Mesenteric fat pad (tissue), 1 donor: ENCODE measurements at places on chromosomes 4 and X. TPM values are rescaled to one million over a fixed set of nuclear protein-coding genes. Genes with fewer than 3 reads are reported as not detected.

Gene SSX1
- total RNA-seq: not detected

Gene ADH6
- total RNA-seq: not detected

Gene HSFX4
- total RNA-seq: not detected

Gene ATOH1
- total RNA-seq: not detected

Gene PDCL2
- not detected for total RNA-seq

Gene FAM9B
- total RNA-seq: not detected

Gene MUC7
- total RNA-seq: not detected

Gene TMPRSS11D
- not detected for total RNA-seq

Gene SRPK3
- 0.74 TPM for total RNA-seq

Gene SOD3
- 128 TPM for total RNA-seq

Gene MAGEC1
- total RNA-seq: not detected

Gene ADAMTS3
- 2.1 TPM for total RNA-seq

GRCh38 chr4:8675383-8675782 is 82.8 kb downstream of the CPZ start:
- DNase-seq: no peak

DNA sequence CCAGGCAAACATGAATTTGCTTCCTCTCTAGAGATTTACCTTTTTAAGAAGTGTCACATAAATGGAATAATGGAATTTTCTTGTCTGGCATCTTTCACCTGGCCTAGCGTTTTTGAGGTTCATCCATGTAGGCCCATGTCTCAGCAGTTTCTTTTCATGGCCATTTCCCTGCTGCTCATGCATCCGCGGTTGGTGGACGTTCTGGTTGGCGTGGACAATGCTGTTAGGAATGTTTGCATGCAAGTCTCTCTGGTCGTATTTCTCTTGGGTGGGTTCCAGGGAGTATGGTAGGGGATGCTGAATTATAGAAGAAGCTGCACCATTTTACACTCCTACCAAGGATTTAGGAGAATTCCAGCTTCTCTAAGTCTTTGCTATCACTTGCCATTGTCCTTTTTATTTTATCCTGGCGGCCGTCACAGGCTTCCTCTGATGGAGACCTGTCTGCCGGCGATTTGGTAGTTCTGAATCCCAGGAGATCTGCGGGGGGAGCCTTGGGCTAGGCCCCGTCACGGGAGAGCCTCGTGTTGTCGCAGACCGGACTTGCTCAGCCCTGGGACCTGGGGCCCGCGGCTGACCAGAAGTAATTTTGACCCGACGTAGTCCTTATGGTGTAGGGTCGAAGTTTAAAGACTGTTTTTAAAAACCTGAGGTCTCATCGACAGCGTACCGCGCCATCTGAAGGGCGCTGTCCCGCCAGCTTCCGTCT is 56.9 kb upstream of the TADA2B start:
- DNase-seq: no peak

- DNase-seq: no peak
These were observed 179.5 kb downstream of the GABRB1 start for GRCh38 chr4:47210828-47211227.

GRCh38 chr4:98536631-98537030 is 121.8 kb downstream of the TSPAN5 start:
- DNase-seq: no peak

- DNase-seq: no peak
These were observed 12.5 kb upstream of the HSFX4 start for GRCh38 chrX:149916745-149917392.

DNA sequence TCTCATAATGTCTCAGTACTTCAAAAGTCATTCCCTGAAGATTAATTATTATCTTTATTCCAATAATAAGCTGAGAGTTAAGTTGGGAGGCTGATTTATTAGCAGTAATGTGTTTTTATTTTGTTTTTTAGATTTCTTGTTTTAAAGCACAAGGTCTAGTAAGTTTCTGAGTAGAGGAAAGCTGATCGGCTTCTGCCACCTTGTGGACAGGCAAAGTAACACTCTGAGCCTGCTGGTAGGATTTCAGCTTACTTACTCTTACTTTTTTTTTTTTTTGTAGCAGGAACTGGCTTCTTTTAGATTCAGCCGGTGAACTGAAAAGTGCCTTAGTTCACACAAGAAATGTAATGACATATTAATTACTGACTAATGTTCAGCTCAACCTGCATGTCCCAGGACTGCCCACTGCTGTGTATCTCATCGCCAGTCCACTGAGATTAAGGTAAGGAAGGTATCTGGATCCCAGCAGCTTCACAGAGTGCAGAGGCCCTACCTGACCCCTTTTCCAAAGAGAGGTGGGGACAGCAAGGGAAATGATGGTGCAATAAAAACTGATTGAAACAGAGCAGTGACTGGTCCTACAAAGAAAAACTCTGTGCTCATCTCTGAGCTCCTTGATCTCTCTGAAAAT is 126.5 kb downstream of the ADGRA3 start:
- DNase-seq: no peak

DNA sequence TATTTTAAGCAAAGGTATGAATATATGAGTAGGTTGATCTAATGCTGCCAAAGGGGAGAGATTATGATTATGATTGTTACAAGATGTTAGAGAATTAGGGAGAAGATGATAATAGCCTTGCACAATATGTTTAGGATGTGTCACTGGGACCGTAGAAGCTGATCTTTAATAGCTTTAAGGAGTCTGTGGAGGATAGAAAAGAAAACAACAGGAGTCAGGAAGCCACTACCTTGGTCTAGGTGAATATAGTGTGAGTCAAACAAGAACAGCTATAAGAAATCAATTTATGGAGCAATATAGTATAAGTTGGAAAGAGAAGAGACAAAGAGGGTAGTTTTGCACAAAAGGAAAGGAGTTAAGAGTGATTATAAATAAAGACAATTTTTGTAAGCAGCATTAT is 232.7 kb downstream of the FSTL5 start:
- no peak for DNase-seq

GRCh38 chrX:74520291-74520690 is 94.1 kb downstream of the RLIM start:
- no peak for DNase-seq

- no peak for DNase-seq
These were observed 190.4 kb downstream of the ARAP2 start for GRCh38 chr4:36053930-36054329.

- no peak for DNase-seq
These were observed 30.3 kb upstream of the BRS3 start for GRCh38 chrX:136457303-136457917.

GRCh38 chrX:12249997-12250396 is 111.7 kb downstream of the FRMPD4 start:
- DNase-seq: no peak

- no peak for DNase-seq
These were observed 498.9 kb downstream of the INPP4B start for GRCh38 chr4:142347241-142347640.

GRCh38 chr4:189001971-189002450 is 862.8 kb downstream of the TRIML1 start:
- DNase-seq: no peak

DNA sequence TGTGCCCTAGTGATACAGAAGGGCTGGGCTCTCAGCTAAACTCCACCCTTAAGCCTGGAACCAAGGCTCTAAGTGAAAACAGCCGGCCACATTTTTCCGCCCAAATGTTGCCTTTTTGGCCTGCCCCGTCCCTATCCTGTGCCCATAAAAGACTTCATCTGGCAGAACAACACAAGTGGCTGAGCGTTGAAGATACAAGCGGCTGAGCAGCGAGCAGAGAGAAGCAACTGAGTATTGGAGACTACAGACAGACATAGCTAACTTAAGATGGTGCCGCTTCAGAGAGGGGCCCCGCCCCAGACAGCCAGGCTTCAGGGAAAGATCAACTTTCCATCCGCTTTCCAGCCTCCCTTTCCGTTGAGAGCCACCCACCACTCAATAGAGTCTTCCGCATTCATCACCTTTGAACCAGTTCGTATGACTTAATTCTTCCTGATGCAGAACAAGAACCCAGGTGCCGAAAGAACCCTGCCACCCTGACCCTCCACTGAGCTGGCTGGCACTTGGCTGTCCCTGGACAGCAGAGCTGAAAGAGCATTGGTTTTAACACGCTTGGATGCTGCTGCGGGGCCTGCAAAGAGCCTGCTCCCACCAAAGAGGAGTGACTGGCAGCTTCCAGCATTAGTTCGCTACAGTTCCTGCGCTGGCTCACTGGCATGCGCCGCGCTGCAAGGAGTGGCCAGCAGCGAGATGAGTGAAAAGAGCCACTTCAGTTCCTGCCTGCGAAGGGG is 853.2 kb upstream of the INTU start:
- no peak for DNase-seq

DNA sequence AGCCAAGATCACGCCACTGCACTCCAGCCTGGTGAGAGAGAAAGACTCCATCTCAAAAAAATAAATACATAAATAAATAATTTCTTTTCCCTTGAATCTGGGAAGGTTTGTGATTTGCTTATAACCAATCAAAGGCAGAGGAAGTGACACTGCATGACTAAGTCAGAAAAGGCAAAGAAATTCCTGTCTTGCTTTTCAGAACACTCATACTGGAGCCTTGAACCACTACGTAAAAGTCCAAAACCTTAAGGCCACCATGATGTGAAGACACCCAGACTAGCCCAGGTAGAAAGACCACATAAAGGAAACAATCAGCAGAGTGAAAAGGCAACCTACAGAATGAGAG is 36.6 kb downstream of the TMEM156 start:
- no peak for DNase-seq

GRCh38 chrX:39955625-39956024 is 142.1 kb downstream of the BCOR start:
- no peak for DNase-seq

DNA sequence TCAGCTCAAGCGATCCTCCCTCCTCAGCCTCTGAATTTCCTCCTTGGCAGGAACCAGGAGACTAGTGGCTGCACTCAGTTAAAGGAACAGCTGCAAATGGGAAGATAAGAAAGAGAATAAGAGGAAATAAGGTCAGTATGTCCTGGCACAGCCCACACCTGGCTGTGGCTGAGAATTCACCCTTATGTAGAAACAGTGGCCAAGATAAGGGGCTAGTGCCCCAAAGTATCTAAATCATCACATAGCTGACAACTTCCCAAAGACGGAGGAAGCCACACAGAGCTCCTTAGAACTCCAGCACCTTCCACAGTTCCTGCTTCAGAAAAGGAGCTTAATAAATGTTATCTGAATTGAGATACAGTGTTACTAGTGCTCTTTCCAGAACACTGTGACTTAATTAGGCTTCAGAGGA is 2.3 kb upstream of the CHIC2 start:
- no peak for DNase-seq

- DNase-seq: no peak
These were observed 10.1 kb downstream of the SNX12 start for GRCh38 chrX:71057848-71058530.

GRCh38 chr4:189445613-189446012 is 495.1 kb upstream of the FRG1 start:
- DNase-seq: no peak

DNA sequence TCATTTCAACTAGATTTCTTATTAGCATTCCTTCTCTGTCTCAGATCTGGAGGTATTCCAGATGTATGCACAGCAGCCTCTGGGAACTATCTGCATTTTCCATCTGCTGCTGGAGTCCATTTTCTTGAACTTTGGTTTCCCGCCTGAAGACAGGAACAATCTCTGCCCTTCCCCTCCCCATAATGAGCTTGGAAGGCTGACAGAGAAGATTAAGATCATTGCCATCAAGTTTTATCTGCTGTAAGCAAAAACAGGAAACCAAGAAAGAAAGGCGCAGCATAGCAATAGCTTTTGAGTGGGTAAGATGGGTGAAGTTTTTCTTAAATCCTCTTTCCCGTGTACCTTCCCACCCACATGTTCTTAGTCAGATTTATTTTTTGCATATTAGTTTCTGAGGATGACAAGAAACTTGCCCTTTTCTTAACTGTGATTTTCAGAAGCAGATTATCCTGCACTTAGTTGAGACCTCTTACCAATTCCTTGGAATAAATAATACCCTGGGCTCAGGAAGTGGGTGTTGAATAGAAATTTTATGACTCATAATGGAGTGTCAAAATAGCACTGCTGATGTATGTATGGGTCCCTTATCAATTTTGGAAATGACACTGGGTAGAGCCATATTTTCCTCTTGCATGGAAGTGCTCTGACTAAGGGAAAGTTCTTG is 78.3 kb downstream of the CT47B1 start:
- DNase-seq: no peak
